ENCODE measurements at places on chromosomes 1 and 21.
A peak's percentile ranks its signal among the peaks of the same experiment; 100 is the strongest.

- no peak for DNase-seq
These were observed 55.2 kb downstream of the S100B start for GRCh38 chr21:46549650-46550049.

DNA sequence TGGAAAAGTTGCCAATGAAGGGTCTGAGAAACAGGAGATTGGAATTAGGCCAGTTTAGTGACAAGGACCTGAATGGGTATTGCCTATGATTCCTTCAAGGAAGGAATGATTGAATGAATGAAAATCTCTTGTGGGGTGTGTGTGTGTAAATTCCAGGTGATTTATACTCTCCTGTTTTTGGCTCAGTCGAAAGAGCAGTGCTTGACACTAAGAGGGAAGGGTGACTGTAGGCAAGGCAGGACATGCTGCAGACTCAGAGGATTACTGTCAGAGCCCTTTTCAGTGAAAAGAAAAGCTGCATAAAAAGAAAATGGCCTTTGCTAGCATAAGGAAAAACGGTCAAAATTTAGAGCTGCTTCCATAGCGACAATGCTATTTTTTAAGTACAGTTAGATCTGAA, 30.1 kb downstream of the C1orf21 start:
- DNase-seq, result no peak

GRCh38 chr1:231550448-231550781, 21.9 kb downstream of the TSNAX start:
- DNase-seq, result no peak

- DNase-seq, result no peak
These were observed 57.4 kb downstream of the LGR6 start for GRCh38 chr1:202250982-202251381.

GRCh38 chr1:232211149-232211548, 418.8 kb downstream of the SIPA1L2 start:
- DNase-seq, result no peak

GRCh38 chr1:43750083-43750482, 42.7 kb downstream of the ST3GAL3 start:
- DNase-seq, result no peak

DNA sequence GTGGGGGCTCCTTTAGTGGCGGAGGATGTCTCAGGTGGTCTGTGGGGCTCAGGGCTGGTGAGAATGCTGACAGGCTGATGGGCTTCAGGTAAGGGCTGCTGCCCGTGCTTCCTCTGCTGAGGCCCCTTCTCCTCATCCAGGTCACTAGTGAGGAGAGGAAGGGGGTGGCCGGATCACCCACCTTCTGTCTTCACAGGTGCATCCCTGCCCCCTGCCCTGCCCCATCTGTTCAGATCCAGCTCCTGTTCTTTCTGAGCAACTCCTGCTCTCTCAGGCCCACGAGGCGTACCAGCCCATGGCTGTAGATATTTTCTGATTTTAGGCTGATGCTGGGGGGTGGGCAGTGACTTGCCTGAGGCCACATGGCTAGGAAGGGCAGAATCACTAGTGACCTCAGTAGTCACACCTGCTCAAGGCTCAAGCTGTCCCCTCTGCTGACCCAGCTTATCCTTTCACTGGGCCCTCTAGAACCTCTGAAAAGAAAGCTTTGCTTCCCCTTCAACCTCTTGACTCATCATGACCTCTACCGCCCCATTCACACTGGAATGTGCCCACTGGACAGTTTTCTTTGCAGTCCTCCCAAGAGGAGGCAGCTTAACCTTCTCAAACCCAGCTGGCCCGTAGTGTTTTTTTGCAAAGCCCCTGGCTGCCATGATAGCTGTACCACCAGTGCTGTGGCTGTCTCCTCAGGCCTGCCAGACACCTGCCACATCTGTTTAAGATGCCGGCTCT, 14.8 kb downstream of the DCST2 start:
- DNase-seq, result no peak

DNA sequence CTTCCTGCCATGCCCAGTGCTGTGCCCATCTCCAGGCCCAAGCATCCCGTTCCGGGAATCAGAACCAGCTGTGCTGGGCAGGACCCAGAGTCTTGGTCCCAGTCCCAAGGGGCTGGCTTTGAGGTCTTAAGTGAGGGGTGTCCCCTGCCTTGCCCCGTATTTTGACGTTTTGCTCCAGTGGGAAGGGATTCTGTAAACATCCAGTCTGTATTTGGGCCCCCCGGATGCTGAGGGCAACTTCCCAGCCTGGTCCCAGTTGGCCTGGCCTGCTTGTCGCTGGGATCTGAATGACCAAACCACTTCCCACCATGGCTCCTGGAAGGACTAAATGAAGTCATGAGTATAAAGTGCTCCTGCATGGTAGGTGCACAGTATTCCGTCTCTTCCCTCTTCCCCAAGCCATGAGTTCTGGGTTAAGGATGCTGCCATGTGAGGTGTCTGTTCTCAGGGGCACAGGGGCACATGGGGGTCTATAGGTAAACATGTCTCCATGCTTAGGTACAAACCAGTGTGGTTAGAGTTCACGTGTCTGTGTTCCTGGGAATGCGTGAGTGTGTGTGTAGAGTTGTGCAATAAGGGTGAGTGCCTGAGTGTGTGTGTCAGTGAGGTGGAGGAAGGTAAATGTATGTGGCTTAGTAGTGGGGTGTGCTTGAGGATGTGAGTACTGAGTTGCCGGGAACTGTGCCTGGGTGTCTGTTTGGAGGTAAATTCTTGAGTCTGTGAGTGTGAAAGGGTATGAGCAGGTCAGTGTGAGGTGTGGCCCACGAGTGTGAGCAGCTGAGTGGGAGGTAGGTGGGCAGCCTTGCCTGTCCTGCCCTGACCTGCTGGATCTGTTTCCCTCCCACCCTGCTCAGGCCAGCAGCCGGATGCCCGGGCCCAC, 1.5 kb downstream of the B4GALT2 start:
- peak; percentile 24 for DNase-seq

DNA sequence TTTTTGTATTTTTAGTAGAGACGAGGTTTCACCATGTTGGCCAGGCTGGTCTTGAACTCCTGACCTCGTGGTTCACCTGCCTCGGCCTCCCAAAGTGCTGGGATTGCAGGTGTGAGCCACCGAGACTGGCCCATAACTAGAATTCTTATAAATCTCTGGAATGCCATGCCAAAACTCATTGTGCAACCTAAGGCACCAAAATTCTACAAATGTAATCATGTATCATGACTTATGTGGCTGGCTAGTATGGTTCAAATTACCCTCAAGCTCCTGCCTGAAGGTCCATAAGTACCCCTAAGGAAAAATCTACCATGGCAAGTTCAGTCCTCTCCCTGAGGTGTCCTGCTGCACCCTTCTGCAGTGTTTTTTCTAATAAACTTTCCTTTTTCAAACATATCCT, 63.8 kb upstream of the CSF1 start:
- DNase-seq, result no peak

GRCh38 chr1:2330519-2331199, 60.7 kb downstream of the MORN1 start:
- no peak for DNase-seq

- no peak for DNase-seq
These were observed 28.8 kb upstream of the PADI4 start for GRCh38 chr1:17278996-17279830.

- no peak for DNase-seq
These were observed 125.7 kb upstream of the GADD45A start for GRCh38 chr1:67559222-67559700.

DNA sequence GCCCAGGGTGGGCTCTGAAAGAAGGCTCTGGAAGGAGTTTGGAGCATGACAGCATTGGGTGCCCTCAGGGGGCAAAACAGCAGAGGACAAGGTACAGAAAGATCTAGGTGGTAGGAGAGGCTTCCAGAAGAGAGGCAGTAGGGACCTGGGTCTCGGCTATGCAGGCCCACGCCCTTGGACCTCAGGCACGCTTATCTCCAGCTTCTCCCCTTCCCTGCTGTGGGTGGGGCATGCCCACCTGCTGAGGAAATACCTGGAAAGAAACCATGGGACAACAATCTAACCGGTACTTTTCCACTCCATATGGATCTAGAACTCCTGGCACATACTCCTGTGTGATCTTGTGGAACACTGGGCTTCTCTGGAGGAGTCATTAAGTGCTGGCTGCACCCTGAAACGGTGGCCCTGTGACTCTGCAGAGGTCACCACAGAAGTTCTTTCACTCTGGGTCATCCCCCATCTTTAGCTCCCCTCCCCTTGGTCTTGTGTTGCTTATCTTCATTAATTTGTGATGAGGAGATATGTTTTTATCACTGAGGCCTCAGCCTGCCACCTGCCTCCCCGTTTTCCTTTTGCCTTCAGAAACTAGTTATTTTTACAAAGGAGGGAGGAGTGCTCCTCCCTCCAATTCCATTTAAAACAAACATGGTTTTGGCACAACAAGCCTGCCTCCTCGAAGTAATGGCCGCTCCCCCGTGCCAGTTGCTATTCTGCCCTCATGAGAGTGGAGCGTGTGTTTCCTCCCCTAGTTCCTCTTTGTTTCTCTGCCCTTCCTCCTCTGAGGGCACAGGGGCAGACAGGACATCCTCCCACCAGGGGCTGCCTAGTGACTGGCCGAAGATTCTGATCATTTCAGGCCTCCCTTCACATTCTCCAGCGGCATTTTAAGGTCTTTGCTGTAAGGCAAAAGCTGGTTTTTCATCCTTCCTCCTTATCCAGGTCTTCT, 78.0 kb upstream of the ATP5PO start:
- DNase-seq, result no peak

DNA sequence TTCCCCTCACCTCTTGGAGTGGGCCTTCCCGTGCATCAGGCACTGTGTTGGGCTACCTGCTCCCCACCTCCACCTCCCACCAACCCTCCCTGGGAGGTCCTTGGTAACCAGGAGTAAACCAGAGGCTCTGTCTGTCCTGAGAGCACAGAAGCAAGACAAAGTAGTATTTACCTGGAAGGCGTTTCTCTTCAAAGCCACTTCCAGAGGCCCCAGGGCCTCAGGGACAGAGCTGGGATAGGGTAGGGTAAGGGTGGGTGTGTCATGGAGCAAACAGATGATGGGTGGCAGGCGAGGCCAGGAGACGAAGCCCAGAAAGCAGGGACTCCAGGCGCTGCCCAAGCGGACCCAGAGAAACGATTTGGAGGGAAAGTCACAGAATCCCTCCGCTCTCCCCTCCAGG, 77.2 kb upstream of the TARDBP start:
- DNase-seq, result peak; percentile 50

GRCh38 chr1:45802343-45803298, 791 bp upstream of the MAST2 start:
- DNase-seq, result peak; percentile 75

- no peak for DNase-seq
These were observed 54.7 kb downstream of the SLC66A1 start for GRCh38 chr1:19366599-19367536.

GRCh38 chr1:43539726-43540434, 9.2 kb downstream of the PTPRF start:
- DNase-seq, result no peak

All from NCI-H526 treated with DMSO at 0.1 percent for 48 hours (cell line).